ENCODE measurements at places on chromosomes 13 and 19.
A peak's percentile ranks its signal among the peaks of the same experiment; 100 is the strongest.

GRCh38 chr13:45564133-45564776 lies 51.3 kb downstream of the ERICH6B start:
- DNase-seq = no peak

GRCh38 chr19:14556662-14557188 lies 15.1 kb downstream of the NDUFB7 start:
- DNase-seq = peak; percentile 90

GRCh38 chr19:55341171-55341588 lies 1.5 kb downstream of the KMT5C start:
- DNase-seq = peak; percentile 94

DNA sequence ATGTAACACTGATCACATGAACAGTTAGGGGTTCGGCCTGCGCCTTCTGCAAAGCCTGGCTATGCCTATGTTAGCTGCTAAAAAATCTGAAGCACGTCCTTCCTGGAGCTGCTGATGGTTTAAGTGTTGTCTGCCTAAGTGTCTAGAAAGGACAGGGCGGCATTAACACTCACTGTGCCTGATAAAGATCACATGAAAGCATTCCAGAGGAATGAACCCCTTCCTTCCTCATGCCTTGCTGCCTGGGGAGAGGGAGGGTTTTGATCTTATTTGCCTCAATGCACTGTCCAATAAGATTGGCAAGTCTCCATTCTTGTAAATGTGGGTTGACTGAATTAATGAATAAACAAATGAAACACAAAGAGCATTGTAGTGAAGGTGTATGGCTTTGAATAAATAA lies 5.2 kb downstream of the DOCK9 start:
- DNase-seq = no peak

- no peak for DNase-seq
Observed at GRCh38 chr13:105920370-105920769, 615.1 kb downstream of the EFNB2 start.

- DNase-seq = no peak
Observed at GRCh38 chr19:22893855-22894270, 61.8 kb downstream of the ZNF723 start.

GRCh38 chr13:28538932-28539331 lies 44.0 kb upstream of the FLT1 start:
- no peak for DNase-seq

GRCh38 chr19:55454787-55455243 lies 6.6 kb downstream of the ISOC2 start:
- peak; percentile 78 for DNase-seq

- DNase-seq = no peak
Observed at GRCh38 chr13:65808061-65808460, 1422.1 kb downstream of the PCDH9 start.

- no peak for DNase-seq
Observed at GRCh38 chr13:100102042-100102441, 13.1 kb downstream of the PCCA start.

DNA sequence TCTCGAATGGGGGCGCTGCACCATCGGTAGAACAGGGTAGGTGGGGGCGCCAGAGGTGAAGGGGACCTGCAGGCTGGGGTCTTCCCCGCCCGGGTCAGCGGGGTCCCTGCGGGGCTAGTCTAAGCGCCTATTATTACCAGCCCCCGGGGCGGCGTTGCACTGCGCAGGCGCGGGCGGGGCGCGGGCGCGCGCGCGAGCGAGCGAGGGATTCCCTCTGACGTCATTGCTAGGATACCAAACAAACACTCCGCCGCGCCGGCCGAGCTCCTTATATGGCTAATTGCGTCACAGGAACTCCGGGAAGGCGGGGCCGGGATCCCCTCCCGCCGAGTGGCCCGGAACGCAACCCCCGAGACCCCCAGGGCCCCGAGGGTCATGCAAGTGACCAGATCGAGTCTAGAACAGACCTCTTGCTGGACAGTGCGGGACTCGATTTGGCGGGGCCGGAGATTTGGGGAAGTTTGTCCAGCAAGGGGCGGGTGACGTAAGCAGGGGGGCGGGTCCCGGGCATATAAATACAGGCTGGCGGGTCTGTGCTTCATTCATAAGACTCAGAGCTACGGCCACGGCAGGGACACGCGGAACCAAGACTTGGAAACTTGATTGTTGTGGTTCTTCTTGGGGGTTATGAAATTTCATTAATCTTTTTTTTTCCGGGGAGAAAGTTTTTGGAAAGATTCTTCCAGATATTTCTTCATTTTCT lies at the start of gene FOSB:
Gene FOSB, plus strand, starts transcription at position 541 of the 703 bp plus-strand sequence. CDS start 591 bp downstream, outside the sequence.
- DNase-seq = peak; percentile 96

DNA sequence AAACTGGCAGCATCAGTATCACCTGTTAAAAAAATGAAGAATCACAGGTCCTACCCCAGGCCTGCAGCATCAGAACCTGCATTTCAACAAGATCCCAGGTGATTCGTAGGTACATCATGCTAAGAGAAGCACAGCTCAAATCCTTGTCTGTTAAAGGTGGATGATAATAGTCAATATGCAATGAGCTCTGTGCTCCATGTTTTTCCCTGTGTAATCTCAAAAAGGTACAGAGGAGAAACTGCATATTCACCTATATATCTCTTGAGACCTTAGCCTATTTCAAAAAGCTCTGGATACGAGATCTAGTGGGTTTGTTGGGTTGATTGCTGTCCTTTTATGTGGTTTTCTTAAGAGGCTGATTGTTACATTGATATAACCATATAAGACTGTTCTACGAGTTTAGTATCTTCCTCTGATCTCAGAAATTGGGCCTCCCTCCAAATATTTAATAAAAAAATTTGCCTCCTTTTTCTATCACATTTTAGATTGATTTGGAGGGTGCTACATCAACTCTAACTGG lies 148.9 kb downstream of the DCT start:
- no peak for DNase-seq

DNA sequence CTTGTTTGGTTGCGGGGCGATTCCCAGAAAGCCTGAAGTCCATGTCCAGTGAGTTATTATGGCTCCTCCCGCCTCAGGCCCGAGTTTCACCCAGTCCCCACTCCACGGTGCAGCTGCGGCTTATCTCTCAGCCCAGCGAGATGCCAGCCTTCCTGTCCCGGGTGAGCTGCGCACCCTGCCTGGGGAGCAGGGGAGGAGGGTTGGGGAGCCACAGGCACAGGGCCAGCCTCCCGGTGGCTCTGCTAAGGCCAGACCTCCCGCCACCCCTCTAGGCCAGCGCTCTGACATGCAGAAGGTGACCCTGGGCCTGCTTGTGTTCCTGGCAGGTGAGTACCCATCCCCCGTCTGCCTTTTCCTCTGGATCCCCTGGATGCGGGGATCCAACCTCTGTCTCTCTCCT lies 3.5 kb downstream of the FXYD3 start:
- no peak for DNase-seq

GRCh38 chr13:26923824-26924605 lies 163.4 kb upstream of the GPR12 start:
- DNase-seq = no peak

GRCh38 chr13:42699912-42700311 lies 81.5 kb upstream of the FAM216B start:
- no peak for DNase-seq

- no peak for DNase-seq
Observed at GRCh38 chr13:46698014-46698413, 98.9 kb downstream of the ESD start.

- no peak for DNase-seq
Observed at GRCh38 chr19:32357720-32358119, 12.3 kb downstream of the ZNF507 start.

DNA sequence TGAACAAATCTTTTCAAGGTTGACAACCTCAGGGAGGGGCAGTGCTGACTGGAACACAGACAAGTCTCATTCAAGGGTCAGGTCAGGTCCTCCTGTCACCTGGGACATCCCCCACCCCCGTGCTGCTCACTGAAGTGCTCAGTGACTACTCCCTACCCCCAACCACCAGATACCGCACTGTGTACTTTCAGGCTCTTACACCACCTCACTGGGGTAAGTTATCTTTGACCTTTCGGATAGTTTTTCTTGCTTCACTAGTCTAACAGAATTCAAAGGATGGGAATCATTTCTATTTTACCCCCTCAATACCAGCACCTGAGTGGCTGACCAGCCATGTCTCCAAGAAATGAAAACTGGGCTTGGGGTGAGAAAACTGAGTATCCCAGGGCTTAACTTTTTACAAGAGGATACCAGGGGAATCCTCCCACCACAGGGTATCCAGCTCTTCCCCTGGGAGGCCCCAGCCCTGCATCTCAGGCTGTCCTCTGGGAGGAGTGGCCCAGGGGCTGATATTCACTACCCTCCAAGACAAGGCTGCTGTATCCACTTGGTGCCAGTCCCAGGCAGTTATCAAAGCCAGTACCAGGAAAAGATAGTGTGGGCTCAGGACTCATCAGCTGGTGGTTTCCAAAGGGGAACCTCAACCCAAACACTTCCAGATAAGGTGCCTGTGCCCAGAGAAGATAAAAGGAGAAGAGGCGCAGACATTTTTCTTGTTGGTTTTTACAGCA lies 2.1 kb downstream of the ZNF563 start:
- DNase-seq = peak; percentile 87

DNA sequence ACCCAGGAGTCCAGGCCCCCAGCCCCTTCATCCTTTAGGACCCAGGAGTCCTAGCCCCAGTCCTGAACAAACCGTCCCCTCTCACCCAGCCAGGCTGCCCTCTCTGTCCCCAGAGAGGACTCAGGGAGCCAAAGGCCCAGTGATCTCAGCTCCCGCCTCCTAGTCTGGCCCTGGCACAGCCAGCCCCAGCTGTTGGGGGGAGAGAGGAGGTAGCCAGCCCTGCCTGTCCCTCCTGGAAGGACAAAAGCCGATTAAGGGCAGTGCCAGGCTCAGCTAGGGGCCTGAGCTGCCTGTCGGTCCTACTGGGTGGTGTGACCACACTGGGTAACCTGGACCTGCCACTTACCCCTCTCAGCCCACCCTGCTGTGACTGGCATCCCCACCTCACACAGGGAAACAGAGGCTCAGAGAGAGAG lies 14.5 kb downstream of the LIPE start:
- DNase-seq = no peak

- no peak for DNase-seq
Observed at GRCh38 chr19:35093941-35094647, 21.5 kb upstream of the FXYD3 start.

- DNase-seq = no peak
Observed at GRCh38 chr13:40189898-40190630, 476.4 kb downstream of the FOXO1 start.

- DNase-seq = no peak
Observed at GRCh38 chr19:10826231-10826630, 9.8 kb downstream of the TMED1 start.

GRCh38 chr13:99055735-99056134 lies 77.9 kb upstream of the DOCK9 start:
- no peak for DNase-seq

DNA sequence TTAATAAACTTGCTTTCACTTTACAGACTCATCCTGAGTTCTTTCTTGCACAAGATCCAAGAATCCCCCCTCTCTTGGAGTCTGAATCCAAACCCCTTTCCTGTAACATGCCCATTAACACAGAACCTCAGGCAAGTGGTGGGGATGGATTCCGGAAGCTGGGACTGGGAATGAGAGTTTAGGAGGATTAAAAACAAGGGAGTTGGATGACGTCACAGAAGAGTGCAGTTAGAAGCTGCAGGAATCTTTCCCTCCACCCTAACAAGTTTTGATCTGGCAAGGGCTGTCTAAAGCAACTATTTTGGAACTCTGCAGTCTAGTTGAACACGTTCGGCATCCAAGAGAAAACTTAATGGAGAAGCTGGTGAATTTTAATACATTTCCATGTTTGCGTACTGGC lies 48.2 kb upstream of the PEPD start:
- no peak for DNase-seq

GRCh38 chr19:23286477-23286876 lies 36.3 kb upstream of the ZNF724 start:
- DNase-seq = no peak

DNA sequence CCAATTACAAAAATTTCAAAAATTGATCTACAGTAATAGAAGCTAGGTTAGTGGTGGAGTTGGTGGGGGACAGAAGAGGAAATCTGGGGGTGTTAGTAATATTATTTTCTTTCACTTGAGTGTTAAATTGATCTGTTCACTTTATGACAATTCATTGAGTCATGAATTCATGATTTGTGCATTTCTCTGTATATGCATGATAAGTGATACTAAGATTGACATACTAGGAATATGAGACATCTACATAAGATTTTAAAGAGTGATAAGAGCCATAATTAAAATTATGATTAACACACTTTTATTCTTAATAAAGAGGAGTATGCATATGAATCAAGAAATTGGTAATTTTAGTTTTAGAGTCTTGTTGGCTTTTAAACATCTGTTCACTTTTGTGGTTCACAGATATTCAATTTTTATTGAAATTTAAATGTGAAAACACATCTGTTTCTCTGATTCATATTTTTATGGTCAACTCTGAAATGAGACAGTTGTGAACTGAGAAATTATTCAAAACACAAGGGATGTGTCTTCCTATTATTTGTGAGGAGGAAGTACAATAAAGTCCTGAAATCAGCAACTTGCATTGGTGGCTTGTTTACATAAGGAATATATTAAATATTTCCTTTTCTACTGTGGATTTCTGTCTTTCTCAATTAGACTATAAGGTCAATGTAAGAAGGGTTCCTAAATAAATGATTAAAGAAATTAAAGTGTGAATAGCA lies 196.5 kb downstream of the ITGBL1 start:
- DNase-seq = no peak

- no peak for DNase-seq
Observed at GRCh38 chr19:27676334-27676733, 1536.6 kb downstream of the UQCRFS1 start.

DNA sequence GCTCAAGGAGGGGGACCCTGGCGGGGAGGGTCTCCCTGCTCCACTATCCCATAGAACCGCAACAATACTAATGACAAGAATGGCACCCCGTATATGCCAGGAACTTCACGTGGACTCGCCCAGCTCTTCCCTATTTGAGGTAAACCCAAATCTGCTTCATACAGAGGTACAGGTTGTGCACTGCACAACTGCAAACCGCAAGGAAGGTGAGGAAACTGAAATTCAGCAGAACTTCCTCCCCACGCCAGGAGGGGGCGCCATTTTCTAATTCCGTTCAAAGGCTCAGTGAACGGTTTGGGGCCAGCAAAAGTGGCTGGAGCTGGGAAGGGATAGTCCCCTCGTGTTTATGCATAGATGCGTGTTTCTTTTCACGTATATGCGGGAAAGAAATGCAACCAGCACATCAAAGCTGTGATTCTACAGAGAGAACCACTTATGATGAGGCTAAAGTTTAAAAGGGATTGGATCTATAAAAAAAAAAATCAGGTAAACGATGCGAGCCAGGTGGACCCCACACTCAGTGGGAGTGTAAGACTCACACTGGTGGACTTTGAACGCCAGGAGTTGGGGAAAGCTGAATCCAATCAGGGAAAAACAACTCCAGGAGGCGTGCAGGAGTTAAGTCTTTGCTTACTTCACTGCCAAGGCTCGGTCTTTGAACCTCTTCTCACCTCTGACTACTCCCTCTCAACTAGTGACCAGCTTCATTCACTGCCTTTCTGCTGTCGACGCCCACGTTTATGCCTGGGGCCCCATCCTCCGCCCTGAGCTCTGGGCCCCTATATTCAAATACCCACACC lies 20.3 kb downstream of the C19orf81 start:
- DNase-seq = peak; percentile 75

GRCh38 chr19:6667114-6667627 lies 2.8 kb downstream of the TNFSF14 start:
- no peak for DNase-seq
